NCI-H2081 (cell line): ENCODE measurements at places on chromosomes 5 and 9.

DNA sequence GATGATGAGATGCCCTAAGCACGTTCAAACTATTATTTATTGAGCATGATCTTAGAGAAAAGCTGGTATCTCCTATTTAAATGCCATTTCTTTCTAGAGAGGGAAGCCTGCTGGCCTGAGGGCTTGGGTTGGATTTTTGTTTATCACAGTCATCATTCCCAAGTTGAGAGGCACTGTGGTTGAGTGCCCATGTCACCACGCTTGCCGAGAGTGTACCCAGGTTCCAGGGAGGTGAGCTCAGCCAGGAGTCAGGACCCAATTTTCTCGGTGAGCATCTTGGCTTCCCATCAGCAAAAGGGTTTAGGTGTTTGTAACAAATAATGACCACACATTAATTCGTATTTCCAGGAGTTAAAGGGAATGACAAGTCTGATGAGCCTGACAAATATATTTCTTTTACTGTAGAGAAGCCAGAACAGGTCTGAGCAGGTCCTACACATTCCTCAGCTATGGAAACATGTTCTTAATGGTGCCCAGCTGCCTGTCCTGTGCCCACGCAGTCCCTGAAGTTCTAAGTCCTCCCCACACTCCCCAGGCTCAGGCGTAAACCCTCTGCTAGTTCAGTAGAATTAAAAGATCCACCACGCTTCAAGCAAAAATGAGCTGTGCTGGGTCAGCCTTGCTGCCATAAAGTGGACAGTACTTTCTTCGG, 258.9 kb upstream of the IRX2 start:
- DNase-seq, result no peak

GRCh38 chr5:111935009-111935408, 178.0 kb upstream of the NREP start:
- no peak for DNase-seq

DNA sequence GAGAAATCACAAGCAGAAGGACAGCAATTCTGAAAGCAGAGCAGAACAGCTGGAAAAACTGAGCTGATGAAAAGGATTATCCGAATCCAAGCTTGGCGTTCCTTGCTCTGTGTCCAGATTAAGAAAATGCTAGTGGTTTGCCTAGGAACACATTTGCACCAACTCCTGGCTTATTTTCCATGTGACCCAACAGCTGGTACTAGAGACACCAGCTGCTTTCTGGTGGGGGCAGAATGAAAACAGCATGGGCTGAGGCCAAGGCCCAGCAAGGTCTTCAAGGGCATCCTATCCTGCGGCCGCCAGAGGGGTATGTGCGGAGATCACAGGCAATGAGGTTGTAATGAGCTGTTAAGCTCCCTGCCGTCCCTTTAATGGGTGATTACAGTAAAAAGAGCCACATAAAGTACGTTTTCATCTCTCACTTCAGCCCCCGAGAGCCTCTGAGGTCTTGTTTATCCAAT, 131.5 kb downstream of the DOCK8 start:
- DNase-seq, result no peak

DNA sequence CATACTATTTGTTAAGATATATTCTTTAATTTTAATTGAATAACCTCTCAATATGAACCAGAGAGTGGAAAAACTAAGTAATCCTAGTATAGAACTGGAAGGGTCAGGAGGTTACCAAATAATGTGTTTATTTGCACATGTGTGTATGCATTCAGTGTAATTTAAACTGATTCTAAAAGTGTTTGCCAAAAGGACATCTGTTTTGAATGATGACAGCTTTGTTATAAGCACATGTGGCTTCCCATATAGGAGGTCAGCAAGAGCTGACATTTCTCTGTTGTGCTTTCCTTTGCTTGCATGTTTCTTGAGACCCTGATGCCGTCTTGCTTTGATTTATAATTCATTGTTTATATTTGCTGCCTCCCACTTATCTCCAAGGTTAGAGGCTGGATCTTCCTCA, 383.4 kb downstream of the BRINP1 start:
- DNase-seq, result peak; percentile 34

DNA sequence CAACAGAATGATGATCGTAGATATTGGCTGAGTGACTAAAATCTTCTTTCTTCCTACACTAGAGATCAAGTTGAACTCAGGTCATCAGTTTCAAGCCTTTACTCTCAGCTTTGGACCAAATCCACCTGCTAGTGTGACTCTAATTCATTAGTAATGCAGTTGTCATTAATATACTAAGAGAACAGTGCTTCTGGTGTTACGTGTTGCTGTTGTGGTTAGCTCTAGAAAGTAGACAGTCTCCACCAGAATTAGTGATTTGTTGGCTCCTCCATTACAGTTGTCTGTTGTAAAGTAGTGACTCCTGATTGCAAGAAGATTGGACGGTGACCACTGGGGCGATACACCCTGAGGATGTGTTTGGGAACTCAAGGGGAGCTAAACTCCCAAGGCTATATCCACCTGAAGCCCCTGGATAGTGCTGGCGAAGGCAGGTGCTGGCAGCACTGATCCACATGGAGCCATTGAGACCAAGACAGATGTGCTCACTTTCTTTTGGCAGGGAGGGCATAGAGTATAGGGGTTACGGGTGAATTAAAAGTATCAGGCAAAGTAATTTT, 3.1 kb downstream of the CAMK4 start:
- no peak for DNase-seq

DNA sequence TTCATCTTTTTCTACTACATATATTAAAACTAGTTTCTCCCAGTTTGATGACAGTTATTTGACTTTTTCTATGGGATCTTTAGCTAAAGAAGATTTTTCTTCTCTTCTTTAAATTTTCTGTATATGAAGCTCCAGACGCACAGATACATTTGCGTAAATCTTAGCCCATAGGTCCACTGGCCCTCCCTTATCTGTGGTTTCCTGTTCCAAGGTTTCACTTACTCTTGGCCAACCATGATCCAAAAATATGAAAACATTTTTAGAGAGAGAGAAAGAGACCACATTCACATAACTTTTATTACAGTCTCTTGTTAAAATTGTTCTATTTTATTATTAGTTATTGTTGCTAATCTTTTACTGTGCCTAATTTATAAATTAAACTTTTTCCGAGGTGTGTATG, 270.2 kb upstream of the DAPK1 start:
- no peak for DNase-seq

DNA sequence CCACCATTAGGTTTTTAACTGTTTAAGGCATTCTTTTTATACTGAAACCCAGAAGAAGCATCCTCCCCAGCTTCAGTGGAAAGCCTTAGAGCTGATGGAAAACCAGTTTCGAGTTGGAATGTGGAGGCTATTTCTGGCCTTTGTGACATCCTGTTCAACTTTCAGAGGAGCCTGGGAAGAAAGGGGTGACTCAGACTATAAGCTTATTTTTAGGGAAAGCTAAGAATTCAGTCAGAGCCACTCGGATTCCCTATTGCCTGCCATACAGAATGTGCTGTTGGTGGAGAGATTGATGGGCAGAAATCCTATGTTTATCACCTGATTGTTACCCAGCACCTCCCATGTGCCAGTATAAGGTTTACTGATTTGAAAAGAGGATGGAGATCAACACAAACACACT, 19.8 kb downstream of the PALM2AKAP2 start:
- DNase-seq, result no peak

GRCh38 chr5:148790545-148791333, 35.7 kb upstream of the ADRB2 start:
- no peak for DNase-seq

GRCh38 chr9:137581361-137582285, 2.9 kb upstream of the DPH7 start:
- DNase-seq, result no peak

DNA sequence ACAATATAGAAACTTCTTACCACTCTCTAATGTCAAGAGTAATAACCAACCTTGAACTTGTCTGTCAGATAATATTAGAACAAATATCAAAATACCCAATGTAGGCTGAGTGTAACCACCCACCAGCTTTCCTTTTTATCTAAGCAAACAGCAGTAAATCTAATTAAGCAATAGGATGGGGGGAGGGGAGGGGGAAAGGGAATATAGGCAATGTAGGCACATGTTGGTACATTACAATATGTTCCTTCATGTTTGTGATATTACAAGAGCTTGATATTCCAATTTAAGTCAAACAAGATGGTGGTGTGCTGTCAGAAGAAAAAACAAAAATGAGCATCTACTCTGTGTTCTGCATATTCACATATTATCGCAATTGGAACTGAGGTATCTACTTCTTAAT, 158.2 kb downstream of the DENND1A start:
- DNase-seq, result no peak

- no peak for DNase-seq
Measured at GRCh38 chr9:80649001-80649420, 1040.3 kb downstream of the TLE1 start.

DNA sequence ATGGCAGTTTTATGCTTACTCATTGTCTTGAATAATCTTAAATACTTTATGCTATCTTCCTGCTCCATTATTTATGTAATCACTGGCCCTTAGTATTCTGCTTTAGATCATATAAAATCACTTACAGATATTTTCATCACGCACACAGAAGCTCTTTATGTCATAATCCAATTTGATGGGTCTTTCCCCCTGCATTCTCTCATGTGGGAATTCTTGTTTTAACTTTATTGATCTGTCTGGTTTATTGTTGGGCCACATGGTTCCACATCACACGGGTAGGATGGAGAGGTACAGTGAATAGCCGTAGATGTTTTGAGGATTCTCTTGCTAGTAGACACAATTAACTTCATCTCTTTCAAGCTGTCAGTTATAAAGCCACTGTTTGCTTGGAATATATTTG, 27.0 kb downstream of the PLPPR1 start:
- DNase-seq, result no peak

- no peak for DNase-seq
Measured at GRCh38 chr5:154364771-154365170, 81.0 kb upstream of the SAP30L start.

- DNase-seq, result peak; percentile 70
Measured at GRCh38 chr5:135135530-135136226, 101.7 kb upstream of the PITX1 start.

- DNase-seq, result no peak
Measured at GRCh38 chr5:77995793-77996409, 219.8 kb upstream of the TBCA start.

DNA sequence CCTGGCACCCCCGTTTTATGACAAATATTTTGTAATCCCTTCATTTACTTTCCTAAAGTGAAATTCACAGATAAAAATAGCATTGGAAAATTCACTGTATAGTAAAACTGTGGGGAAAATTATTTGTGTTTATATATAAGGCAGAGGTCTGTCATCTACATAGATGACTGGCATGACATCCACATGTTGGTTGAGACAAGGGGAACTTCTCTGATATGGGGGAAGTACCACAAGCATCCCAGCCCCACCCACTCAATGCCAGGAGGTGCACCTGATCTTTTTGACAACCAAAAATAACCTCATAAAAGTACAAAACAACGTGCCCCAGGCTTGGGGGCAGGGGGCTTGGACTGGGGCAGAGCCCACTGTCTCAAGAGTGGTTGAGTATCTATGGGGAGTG, 6.3 kb upstream of the TDRD7 start:
- DNase-seq, result no peak

- DNase-seq, result peak; percentile 0
Measured at GRCh38 chr5:154117050-154117449, 73.5 kb upstream of the GALNT10 start.

- DNase-seq, result no peak
Measured at GRCh38 chr9:101029315-101030085, 973 bp downstream of the PLPPR1 start.

DNA sequence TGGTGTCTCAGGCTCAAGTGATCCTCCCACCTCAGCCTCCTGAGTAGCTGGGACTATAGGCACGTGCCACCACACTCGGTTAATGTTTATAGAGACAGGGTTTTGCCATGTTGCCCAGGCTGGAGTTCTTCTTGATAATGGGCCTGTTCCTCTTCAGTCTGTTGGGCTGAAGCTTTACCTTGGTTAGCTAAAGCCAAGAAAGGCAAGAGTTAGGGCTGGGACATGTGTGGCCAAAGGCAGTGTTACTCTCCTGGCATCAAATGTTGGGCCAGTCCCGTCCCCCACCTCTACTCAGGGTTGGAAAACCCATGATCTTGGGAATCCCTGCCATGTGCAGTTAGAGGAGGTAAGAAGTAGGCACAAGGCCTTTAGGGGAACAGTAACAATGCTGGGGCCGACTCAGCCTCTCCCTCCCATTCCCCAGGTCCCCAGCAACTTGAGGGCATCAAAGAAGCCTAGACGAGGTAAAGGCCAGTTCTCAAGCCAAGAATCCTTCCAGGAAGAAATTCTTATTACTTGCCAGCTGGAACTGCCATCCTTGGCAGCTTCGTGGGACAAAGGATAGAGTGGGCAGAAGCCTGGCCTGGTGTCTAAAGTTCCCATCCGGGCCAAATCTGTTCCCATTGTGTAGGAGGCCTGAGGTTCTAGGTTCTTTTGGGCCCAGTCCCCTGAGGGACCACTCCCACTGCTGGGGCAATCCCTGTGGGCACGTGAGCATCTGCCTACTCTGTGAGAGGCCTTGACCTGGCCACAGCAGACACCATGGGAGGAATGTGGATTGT, 4.5 kb downstream of the EGR1 start:
- DNase-seq, result no peak

GRCh38 chr5:115683081-115683480, 57.2 kb upstream of the TMED7 start:
- no peak for DNase-seq

GRCh38 chr5:56668996-56669395, 146.4 kb upstream of the MAP3K1 start:
- no peak for DNase-seq

DNA sequence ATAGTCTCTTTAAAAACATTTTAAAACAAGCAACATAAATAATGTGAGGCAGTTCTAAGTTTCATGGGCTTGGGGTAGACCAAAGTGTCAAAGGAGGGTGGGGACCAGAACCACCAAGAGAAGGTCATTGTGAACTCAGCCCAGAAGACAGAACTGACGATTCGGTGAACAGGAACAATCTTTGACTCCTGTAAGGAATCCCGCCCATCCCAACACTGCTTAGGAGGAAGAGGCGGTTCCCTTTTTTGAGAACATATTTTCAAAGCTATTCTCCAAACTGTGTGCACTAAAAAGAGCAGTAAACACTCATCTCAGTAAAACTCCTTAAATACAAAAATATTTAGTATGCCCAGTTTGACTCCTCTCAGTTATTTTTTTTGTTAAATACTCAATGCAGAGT, 176.5 kb upstream of the TLE4 start:
- DNase-seq, result no peak
